ENCODE measurements at places on chromosomes 3 and 15.
A peak's percentile ranks its signal among the peaks of the same experiment; 100 is the strongest.

DNA sequence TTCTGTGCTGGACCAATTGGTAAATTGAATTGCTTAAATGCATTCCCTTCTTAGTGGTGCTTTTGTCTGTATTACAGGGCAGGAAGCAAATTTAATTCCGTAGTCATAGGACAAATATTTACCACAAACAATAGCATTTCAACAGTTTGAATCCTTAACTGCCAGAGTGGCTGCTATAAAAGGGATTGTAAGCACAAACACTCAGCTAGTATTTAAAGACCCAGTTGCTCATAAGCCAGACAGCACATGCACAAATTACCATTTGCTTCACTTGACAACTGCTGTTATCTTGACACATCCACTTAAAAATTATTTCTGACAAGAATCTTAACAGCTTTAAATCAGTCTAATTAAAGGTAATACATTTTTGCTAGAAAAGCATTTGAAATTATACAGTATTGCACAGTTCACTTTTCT, 490.2 kb upstream of the ADAMTS9 start:
- DNase-seq = no peak

DNA sequence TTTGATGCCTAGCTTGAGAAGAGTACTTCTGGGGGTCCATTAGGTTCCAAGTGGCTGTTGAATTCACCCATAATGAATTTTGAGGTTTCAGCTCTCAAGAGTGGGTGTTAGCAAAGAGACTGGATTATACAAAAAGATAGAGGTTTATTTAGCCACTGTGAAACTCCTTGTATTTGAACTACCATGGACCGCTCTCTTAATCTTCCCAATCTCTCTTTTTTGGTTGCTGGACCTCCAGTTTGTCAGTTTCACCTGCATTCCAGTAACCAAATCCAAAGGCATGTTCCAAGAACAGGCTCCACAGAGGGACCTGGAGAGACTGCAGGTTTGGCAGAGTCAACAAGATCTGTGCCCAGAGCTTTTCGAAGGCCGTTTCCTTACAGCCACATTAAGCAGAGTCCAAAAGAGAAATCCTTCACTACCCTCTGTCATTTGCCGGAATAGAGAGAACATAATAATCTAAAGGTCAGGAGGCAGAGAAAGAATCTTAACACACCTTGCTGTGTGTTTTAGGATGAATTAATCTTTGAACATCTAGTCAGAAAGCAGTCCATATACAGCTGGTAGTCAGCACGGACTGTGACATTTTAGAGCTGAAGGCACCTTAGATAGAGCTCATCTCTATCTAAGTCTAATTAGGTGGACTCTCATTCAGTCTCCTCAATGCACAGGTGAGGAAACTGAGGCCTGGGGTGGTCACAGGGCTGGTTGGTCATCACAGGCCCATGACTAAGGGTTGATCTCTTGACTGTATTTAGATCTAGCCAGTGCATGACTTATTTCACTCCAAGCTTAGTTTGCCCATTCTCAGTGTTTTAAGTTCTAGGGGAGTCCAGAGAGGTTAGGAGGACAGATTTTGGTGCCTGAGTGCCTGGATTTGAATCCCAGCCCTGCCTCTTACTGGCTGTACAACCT, 1.3 kb downstream of the ABHD2 start:
- DNase-seq = no peak

- DNase-seq = no peak
Observed at GRCh38 chr3:114799816-114800215, 347.3 kb downstream of the ZBTB20 start.

GRCh38 chr15:95469496-95470000, 861.0 kb upstream of the NR2F2 start:
- DNase-seq = no peak

GRCh38 chr15:93438310-93438709, 349.3 kb upstream of the RGMA start:
- no peak for DNase-seq

DNA sequence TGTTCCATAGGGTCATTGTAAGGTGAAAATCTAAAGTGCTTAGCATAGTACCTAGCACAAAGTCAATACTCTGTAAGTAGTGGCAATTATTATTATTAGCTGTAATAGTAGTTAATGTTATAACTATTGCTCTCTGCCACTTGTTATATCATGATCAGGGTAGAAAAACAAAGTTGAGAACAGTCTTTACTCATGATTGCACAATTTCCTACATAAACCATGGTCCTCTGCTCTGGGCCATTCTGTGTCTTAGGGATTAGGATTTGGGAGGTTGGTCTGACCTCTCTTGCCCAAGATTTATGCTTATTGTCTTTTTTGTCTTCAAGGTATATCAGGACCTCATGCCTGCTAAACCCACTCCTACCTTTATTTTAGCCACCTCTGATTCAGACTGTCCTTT, 4.3 kb upstream of the LRRC58 start:
- DNase-seq = peak; percentile 60

DNA sequence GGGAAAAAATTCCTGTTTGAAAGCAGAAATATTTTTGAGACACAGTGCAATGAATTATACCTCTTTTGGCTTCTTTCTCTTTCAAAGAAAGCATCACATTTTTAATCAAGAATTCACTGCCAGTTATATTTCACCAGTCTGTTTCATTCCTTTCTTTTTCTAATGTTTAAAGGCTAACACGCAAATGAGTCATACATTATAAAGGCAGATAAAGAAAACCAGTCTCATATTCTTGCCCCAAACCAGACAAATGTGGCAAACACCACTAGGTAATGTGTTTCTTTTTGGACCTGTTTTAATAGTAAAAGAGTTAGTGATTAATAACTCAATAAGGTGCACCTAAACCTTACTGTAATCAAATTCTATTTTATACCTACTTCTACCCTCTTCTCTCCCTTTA, 83.8 kb downstream of the PLOD2 start:
- no peak for DNase-seq

DNA sequence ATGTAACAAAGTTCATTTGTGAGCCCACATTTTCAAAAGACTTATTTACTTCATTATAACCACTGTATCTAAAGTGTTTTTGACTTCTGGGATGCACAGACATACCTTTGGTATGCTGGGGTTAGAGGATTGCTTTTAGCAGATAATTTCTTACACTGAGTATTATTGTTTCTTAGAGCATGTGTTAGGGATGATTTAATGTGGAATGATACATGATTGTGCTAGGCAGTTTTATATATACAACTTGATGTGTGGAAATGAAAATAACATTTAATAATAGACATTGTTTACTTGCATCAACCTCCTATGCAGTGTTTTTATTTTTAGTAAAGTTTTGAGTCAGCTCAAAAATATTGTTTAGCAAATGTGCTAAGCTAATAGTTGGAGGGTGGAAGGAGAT, 3.4 kb downstream of the KIF23 start:
- DNase-seq = no peak

GRCh38 chr3:185210621-185211142, 43.2 kb downstream of the EHHADH start:
- no peak for DNase-seq

DNA sequence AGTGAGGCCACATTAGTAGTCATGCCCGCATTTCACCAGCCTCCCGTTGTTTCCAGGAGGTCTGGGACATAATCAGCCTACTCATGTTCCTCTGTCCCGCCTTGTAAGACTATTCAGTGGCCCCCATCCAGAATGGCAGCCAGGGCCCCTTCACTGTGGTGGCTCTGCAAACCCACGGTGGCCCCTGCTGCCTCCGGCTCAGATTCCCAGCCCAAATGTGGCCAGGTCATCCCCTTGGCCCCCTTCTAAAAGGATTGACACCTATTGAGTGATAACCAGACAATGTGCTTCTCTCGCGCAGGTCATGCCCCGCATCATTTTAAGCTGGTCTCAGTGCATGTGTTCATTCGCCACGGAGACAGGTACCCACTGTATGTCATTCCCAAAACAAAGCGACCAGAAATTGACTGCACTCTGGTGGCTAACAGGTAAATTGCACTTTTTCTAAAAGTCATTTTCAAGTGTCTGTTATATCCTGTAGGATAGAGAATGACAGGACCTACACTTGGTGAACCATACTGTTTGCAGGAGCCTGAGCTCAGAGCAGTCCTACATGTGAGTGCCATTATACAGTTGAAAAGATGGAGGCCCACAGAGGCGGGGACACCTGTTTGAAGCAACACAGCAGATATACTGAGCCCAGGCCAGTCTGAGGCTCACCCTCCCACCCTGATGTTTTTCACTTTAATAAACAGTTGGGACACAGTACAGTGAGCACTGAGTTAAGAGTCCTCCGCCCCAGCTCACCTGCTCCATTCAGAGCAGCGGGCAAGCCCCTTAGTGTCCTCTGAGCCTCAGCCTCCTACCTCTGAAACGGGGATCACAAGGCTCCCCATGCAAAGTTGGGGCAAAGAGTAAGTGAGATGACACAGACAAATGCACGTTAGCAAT, 47.7 kb downstream of the PXYLP1 start:
- DNase-seq = peak; percentile 56

- no peak for DNase-seq
Observed at GRCh38 chr3:197001106-197001971, 28.3 kb downstream of the MELTF start.
